ENCODE measurements at places on chromosomes 1 and 21.

DNA sequence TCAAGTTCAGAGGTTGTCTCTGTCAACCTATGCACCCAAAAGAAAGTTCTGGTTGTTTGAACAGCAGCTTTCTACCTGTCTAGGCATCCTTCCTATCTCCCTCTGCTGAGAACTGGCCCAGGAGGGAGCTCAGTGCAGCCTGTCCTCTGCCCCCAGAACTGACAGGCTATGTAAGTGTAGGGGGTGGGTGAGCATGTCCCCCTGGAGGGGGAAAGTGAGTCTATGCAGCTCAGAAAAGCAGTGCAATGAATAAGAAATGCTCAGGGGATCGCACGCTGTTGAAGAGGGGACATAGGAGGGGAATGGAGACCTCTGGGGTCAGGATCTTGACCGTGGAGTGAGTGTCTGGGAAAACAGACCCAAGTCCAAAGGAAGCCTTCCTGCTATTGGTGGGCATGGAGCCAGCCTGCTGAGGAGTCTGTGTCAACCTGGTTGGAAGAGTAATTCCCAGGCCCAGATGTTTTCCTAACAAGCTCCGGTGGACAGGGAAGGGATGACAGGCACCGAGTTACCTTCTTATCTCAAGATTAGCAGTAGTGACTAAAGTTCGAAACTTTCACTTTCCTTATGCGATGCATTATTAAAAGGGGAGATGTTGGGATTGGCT lies 26.1 kb upstream of the FHAD1 start:
- no peak for DNase-seq

DNA sequence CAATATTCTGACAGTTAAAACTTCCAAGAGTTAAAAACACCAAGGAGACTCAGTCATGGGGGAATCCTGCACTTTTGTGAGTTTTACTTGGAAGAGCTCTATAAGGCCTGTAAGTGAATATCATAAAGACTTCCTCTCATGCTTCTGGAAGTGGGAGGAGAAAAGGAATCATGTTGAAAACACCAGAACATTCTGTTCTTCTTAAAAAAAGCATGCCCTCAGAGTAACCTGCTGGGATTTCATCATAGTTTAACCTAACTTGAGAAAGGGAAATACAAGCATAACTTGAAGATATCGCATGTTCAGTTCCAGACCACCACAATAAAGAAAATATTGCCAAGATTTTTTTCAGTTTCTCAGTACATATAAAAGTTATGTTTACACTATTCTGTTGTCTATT lies 51.9 kb downstream of the COL11A1 start:
- no peak for DNase-seq

DNA sequence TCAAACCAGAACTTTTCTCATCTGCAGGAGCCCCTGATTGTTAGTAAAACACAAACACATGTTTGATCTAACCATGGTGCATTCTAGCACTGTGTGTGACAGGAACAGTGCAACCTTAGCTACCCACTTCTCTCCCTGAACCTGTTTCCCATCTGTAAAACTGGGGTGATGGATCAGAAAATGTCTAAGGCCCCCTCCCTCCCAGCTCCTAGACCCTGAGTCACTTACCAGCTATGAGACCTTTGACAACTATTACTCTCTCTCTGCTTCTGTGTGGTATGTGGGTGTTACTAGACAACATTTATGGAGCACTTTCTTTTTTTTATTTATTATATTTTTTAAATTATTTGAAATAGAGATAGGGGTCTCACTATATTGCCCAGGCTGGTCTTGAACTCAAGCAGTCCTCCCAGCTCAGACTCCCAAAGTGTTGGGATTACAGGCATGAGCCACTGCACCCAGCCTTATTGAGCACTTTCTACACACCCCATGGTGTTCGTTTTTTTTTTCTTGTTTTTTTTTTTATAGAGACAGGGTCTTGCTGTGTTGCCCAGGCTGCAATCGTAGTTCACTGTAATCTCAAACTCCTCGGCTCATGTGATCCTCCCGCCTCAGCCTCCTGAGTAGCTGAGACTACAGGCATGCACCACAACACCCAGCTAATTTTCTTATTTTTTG lies 2.6 kb downstream of the INPP5B start:
- DNase-seq, result no peak

- no peak for DNase-seq
Measured at GRCh38 chr1:109367626-109368025, 30.1 kb downstream of the SORT1 start.

GRCh38 chr1:151574575-151575529 lies 34.7 kb downstream of the TUFT1 start:
- DNase-seq, result no peak

DNA sequence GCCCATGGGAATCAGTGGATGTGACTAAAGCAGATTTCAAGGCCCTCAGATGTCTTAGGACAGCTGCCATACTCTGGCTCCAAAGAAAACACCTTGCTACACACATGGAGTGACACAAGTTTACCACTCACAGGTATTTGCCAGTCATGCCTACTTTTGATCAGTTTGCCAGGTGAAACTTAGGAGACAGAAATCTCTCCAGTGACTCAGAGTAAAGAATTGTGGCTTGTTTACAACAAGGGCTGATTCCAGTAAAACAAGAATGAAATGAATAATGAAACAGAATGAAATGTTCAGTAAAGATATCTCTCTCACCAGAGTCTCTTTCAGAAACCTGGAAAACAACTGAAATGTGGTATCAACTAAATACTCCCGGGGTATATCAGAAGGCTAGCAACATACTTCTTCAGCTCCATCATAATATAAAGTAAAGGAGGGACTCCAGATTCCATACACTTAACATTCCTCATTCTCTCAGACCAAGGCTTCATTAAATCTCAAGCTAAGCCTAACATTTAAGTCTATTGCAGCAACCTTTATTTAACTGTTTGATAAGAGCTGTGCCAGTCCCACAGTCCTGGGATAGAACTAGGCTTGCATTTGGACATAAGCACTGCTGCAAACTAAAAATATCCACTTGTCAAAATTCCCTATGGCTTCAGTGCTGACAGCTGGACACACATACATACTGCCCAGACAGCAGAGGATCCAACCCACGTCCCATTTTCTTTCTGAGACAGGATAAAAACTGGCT lies 143.3 kb downstream of the SIPA1L2 start:
- DNase-seq, result no peak

DNA sequence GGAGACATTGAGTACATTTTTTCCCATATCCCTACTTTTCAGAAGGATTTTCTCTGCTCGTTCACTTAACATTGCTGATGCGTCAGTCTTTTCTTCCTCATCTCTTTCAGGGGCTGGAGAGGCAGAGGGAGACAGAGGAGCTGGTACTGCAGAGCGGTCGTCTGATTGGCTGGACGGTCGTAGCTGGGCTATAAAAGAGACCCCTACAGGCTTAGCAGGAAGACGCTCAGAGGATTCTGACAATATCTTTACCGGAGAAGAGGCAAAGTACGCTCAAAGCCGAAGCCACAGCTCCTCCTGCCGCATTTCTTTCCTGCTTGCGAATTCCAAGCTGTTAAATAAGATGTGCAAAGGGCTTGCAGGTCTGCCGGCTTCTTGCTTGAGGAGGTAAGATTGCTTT lies at the start of gene RGS4:
Gene RGS4, plus strand, starts transcription at position 220 of the 400 bp plus-strand sequence. Its CDS starts 124 bp downstream, at position 344.
- DNase-seq, result no peak

GRCh38 chr1:172602706-172603105 lies 56.2 kb upstream of the FASLG start:
- no peak for DNase-seq
